Bronchial epithelial cell (primary cell): ENCODE measurements at places on chromosomes 3 and 15.

- peak; percentile 99 for DNase-seq
Observed at GRCh38 chr3:158420654-158421396, 150.2 kb upstream of the MLF1 start.

DNA sequence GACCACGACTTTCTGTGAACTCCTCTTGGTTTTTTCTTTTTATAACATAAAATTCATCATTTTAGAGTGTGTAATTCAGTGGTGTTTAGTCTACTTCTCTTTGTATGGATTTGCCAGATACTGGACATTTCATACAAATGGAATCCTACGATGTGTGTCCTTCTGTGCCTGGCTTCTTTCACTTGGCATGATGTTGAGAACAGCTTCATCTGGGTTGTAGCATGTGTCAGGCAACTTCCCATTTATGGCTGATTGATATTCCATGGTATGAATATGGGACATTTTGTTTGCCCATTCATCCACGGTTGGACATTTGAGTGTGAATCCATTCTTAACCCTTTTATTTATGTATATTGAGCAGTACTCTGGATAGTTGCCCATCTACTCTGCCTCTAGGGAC, 82.7 kb upstream of the KLF13 start:
- DNase-seq, result no peak

GRCh38 chr15:27784107-27784506, 315.0 kb downstream of the OCA2 start:
- DNase-seq, result no peak

DNA sequence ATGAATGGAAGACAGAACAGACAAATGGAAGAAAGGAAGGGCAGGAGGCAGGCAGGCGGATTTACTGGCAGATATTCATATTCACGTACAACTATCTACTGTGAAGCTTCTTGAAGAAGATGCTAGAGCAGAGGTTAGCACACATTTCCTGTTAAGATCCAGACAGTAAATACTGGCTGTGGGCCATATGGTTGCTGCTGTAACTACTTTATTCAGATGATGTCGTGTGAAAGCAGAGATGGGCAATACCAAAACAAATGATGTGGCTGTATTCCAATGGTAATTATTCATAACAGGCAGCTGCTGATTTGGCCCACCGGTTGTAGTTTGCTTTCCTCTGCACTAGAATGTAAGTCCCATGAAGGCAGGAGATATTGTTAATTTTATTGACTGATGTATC, 115.7 kb upstream of the PRTG start:
- no peak for DNase-seq

DNA sequence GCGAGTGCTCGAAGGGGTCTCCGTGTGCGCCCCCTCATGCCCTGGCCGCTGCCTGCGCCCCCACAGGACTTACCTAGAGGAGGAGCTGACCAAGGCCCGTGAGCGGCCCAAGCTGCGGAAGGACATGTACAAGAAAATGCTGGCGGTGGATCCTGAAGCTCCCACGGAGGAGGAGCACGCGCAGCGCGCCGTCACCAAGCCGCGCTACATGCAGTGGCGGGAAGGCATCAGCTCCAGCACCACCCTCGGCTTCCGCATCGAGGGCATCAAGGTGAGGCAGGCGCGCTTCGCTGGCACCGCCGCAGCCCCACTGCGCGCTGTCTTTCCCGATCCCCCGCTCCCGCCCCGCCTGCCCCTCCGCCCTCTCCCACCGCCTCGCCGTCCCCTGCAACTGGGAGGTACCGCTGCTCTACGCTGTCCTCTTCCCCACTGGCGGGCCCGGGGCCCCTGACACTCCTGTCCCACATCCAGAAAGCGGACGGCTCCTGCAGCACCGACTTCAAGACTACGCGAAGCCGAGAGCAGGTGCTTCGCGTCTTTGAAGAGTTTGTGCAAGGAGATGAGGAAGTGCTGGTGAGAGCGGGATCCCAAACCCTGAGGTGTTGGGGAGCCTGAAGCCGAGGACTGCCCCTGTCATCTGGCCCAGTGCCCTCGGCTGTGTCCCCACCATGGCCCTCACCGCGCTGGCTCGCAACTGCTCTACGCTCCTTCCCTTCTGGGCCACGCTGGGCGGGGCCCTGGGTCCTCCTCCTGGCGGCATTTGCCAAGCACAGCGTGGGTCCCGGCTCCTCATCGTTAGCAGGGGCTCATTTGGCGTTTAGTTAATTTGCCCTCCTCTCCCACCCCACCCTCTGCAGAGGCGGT, 8.5 kb downstream of the ITPKA start:
- DNase-seq, result no peak

GRCh38 chr15:67359431-67360079, 105.0 kb downstream of the IQCH start:
- no peak for DNase-seq

DNA sequence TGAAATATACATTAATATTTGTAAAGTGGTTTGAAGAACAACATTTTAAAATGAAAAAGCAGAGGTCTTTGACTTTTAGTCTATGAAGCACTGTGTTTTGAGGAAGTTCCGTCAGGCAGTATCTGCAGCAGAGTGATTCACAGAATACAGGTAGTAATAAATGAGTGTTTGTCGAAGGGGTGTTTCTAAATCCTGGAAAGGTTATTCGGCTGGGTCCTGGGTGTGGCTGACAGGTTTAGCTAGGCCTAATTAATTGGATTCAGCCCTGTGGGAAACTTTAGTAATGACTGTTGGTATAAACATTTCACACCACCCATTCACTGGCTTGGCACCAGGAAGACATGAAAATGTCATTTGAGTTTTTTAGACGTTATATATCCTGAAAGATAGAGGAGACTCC, 51.3 kb downstream of the TIPARP start:
- peak; percentile 87 for DNase-seq

DNA sequence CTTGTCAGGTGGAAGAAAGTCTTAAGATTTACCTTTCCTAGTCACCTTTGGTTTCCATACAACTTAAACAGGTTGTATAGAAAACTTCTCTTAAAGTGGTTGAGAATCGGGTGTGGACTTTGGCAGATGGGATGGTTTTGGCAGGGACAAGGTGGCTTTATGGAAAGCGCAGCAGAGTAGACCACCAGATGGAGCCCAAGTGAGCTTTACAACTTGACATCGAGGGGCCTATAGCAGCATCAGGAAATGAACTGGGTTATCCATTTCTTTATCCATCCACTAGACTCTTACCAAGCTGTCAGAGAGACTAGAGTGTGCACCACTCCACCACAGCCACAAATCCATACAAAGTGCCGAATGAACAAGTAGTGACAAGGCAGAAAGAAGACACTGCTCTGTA, 85.3 kb upstream of the MBNL1 start:
- no peak for DNase-seq

DNA sequence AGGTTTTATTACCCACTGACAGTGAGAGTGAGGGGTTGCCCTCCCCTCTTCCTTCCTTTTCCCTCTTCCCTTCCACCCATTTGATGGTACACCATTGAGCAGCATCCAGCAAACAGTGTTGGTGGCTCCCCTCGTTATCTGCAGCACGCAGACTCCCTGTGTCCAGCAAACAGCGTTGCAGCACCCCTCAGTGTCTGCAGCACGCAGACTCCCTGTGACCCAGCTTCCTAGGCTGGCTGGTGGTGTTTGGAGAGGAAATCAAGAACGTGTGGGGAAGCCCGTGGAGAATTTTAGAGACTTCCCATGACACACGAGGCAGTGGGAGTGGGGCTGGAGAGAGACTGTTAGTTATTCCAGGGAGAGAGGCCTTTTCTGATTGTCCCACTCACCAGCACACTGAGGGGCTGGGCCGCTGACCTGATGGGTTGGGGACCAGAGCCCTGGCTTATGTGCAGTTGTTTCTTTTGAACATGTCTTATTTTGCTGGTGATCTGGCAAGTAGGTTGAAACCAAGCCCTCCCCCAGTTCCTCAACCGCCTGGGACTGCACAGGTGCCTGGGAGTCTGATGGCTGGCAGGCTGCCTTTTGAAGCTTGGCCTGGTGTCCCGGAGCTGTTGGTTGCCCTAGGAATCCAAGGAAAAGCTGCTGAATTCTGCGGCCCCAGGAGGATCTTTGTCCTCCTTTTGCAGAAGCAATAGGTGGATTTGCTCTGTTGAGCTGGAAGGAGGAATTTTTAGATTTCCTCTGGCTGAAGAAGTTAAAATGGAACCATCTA, 19.0 kb downstream of the APBA2 start:
- DNase-seq, result no peak

GRCh38 chr3:168051070-168051469, 44.7 kb downstream of the GOLIM4 start:
- no peak for DNase-seq

- no peak for DNase-seq
Observed at GRCh38 chr15:55170361-55170760, 26.4 kb downstream of the RSL24D1 start.

DNA sequence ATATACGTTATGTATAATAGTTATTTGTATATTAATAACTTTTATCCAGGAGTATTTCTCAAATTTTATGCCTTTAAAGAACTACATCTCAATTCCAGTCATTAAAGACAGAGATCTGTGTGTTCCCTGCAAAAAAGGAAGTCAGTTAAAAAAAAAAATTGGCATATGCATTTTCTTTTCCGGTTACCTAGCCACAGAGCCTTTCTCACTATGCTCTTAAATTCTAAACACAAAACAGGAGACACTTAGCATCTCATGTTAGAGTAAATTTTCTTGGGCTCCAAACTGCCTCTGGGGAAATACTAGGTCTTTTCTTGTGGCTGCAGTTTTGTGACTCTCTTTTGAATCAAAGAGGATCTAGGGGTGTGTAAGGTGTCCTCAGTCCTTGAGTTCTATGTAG, 105.9 kb downstream of the KCNH8 start:
- DNase-seq, result no peak

DNA sequence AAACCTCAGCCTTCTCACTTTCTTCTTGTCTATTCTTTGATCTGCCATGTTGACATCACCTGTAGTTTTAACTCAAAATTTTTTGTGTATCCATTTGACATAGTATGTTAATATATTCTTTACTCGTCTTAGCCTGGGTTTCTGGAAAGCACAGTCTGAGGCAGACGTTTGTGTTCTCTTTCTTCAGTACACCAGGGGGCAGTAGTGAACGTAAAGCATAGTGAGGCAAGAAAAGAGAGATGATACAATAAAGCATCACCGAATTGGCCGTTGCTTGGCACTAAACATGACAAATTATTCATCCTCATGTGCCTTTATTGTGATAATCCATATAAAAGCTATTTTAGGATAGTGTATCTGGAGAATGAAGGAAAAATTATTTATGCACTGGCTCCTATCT, 141.0 kb upstream of the MYRIP start:
- peak; percentile 59 for DNase-seq

GRCh38 chr3:16523778-16524177, 10.3 kb upstream of the RFTN1 start:
- peak; percentile 48 for DNase-seq

- no peak for DNase-seq
Observed at GRCh38 chr3:146470425-146470990, 1.1 kb upstream of the PLSCR2 start.

DNA sequence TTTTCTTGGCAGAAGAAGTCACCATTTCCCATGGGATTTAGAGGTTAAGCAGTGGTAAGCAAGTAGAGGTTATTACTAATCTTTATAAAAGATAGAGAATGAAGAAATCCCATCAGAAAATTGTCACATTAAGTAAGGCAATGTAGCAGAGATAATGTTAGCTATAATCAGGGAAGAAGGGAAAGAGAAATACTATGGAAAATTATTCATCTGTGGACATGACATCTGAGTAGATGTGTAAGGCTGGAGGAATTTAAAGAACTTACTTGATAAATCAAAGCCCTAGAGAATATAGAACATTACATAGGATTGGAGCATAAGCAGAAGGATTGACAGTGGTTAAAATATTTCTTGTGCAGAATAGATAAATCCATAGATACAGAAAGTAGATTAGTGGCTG, 553.1 kb upstream of the CBLB start:
- no peak for DNase-seq

- DNase-seq, result no peak
Observed at GRCh38 chr3:55203006-55203405, 275.1 kb upstream of the LRTM1 start.

DNA sequence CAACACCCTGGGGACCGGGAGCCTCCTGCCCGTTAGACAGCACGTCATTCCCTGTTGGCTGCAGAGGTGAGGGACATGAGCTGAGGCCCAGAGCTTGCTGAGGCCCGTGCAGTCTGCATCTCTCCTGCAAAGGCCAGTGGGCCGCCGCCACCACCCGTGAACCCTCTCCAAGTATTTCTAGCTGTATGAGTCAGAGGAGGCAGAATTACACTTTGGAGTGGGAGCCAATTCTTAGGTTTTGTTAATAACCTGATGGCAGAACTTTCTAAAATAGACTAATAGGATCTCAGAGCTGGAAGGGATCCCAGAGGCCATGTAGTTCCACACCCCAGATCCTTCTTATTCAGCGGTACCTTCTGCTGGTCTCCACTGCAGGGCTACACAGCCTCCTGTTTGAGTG, 335.2 kb upstream of the CTDSPL start:
- DNase-seq, result no peak

DNA sequence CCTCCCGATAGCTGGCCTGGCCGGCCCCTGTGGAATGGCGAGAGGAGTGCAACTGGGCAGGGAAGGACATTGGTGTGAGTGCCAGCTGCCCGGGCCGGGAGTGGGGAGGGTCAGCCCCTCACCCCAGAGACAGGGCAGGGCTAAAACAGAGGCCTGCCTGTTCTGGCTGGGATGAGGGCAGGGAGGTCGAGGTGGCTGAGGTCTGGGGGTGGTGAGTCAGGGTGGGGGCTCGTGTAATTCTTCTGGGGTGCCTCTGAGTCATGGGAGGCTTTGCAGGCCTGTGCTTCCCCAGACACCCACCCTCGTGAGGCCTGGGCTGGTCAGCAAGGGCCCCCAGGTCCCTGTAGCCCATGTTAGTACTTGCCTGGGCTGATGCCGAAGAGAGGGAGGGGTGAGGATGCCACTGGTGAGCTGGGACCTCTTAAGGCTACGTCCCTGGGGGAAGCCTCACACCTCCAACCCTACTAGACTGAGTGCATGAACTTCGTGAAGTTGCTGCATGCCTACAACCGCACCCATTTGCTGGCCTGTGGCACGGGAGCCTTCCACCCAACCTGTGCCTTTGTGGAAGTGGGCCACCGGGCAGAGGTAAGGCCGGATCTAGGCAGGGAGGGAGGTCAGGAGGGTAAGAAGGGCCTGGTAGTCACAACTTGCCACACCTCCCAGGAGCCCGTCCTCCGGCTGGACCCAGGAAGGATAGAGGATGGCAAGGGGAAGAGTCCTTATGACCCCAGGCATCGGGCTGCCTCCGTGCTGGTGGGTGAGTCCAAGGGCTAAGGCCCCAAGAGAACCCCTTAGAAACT, 1.7 kb downstream of the SEMA3B start:
- no peak for DNase-seq

- DNase-seq, result peak; percentile 76
Observed at GRCh38 chr15:63188926-63189871, at the start of gene RAB8B. Gene RAB8B (plus strand): TSS chr15:63189606. CDS start chr15:63189625, 19 bp downstream.

GRCh38 chr15:100002787-100003536, 269.7 kb upstream of the LYSMD4 start:
- DNase-seq, result no peak

- no peak for DNase-seq
Observed at GRCh38 chr3:67646586-67647234, 7.7 kb downstream of the SUCLG2 start.

GRCh38 chr3:99674086-99674789, 35.8 kb downstream of the COL8A1 start:
- peak; percentile 68 for DNase-seq

- DNase-seq, result peak; percentile 53
Observed at GRCh38 chr3:193896419-193896818, 239.5 kb upstream of the HES1 start.
